Daoy (cell line): ENCODE measurements at places on chromosomes 12 and 14. TPM values are rescaled to one million over a fixed set of nuclear protein-coding genes. Genes with fewer than 3 reads are reported as not detected.

The LGR5 gene
- not detected in 2 replicates for total RNA-seq

The A2M gene
- total RNA-seq = 0.95 TPM in 1 of 2 replicates, not detected in the other

The SELPLG gene
- total RNA-seq = 0.21 and 0.23 TPM in 2 replicates

The NGB gene
- not detected in 2 replicates for total RNA-seq

The OR8S1 gene
- total RNA-seq = not detected in 2 replicates

The CACNB3 gene
- total RNA-seq = 9.1 and 11.5 TPM in 2 replicates

The PKP2 gene
- total RNA-seq = 3.6 and 4.2 TPM in 2 replicates

The ISM2 gene
- total RNA-seq = 1.3 TPM in 1 of 2 replicates, not detected in the other

The SPX gene
- total RNA-seq = 1.1 and 1.4 TPM in 2 replicates

The RNASE7 gene
- total RNA-seq = not detected in 2 replicates

The KRT85 gene
- 0.80 TPM in 1 of 2 replicates, not detected in the other for total RNA-seq

The ASPG gene
- total RNA-seq = not detected in 2 replicates

The TMEM132C gene
- total RNA-seq = 0.42 TPM in 1 of 2 replicates, not detected in the other

The RGS6 gene
- not detected in 2 replicates for total RNA-seq

DNA sequence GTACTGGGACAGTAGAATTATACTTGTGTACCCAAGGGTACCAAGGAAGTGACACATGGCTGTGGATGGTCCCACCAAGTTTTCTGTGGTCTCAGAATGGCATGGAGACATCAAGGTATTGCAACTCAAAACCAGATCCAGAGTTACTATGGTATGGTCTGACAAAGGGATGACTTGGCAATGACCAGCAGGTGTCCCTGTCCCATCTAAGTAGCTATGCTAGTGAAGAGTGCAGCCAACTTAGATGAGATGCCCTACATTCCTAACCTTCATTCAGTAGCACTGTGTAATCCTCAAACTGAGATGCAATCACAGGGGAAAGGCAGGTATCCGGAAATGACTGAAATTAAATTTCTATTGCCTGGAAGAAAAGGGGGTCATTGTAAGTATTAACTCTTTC lies 188.7 kb upstream of the TMEM260 start:
- DNase-seq = no peak

- DNase-seq = no peak
Measured at GRCh38 chr12:52331039-52331438, 9.8 kb upstream of the KRT83 start.

DNA sequence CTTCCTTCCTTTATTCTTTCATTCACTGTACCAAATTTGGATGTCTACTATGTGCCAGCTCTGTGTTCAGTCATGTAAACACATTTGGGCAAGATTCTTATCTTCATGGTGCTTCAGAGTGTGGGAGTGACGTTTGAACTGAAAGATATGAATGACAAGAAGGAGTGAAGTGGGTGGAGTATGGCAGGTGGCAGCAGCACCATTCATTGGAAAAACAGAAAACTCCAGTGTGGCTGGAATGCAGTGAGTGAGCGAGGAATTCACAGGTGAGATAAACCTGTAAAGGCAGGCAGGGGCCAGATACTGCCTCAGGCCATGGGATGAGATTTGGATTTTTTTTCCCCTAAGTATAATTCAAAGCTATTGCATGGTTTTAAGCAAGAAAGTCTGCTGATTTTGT lies 140.7 kb upstream of the CCDC198 start:
- no peak for DNase-seq

GRCh38 chr12:64160021-64160710 lies 61.9 kb downstream of the KICS2 start:
- DNase-seq = no peak

- peak; percentile 86 for DNase-seq
Measured at GRCh38 chr14:76918256-76918781, 92.1 kb downstream of the LRRC74A start.

- no peak for DNase-seq
Measured at GRCh38 chr14:83863042-83863774, 1666.7 kb upstream of the FLRT2 start.

GRCh38 chr14:53528185-53528671 lies 375.1 kb upstream of the DDHD1 start:
- DNase-seq = no peak

GRCh38 chr12:42119085-42119633 lies 25.5 kb downstream of the GXYLT1 start:
- DNase-seq = peak; percentile 44

DNA sequence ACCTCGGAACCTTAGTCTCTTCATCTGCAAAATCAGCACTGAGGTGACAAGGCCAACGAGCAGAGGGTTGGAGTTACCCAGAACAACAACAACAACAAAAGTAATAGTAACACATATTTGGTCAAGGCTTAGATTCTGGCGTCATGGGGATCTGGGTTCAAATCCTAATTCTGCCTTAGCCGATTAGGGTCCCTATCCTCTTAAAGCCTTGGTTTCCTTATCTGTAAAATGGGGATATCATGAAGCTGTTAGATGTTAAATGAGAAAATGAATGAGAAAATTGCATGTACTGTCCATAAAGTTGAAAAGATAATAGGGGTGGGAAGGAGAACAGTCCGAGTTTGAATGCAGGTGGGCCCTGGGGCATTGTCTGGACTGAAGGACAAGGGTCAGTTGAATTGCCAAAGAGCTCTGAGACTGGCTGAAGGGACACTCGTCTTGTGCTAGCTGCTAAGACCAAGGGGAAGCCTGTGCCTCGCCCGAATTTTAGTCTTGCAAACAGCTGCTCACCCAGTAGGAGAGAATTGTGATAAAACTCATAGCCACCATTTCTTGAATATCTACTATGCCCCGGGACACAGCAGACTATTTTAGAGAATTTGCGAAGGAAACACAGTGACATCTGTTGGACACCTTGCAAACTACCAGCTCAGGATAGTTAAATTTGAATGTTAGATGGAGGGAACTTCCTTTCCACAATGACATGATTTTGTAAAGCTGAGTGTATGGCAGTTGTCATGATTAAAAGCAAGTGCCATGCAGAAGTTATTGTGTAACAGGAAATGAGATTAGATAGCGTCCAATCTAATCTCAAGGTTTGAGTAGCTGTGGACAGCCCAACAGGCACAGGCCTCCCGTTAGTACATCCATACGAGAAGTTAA lies 6.8 kb upstream of the HNF1A start:
- peak; percentile 55 for DNase-seq

GRCh38 chr14:96246539-96246847 lies 9.5 kb upstream of the BDKRB1 start:
- peak; percentile 93 for DNase-seq

DNA sequence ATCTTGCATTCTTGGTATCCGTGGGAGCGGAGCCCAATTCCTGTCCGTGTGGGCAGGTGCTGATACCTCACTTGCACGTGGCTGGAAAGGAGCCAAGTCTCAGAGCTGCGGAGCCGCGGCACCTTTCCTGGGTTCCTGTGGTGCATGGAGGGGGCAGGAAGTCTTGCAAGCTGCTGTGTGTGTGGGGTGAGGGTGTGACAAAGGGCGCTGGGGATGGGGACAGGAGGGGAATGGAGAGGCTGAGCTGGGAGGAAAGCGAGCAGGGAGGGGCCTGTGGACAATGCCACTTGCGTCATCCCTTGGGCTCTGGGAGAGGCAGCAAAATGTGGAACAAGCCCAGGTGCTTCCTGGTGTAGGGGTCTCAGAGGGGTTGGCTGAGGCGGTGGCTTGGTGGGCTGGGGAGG lies 86.7 kb downstream of the CALM1 start:
- DNase-seq = no peak

- peak; percentile 11 for DNase-seq
Measured at GRCh38 chr12:10182354-10183049, 3.7 kb downstream of the TMEM52B start.

DNA sequence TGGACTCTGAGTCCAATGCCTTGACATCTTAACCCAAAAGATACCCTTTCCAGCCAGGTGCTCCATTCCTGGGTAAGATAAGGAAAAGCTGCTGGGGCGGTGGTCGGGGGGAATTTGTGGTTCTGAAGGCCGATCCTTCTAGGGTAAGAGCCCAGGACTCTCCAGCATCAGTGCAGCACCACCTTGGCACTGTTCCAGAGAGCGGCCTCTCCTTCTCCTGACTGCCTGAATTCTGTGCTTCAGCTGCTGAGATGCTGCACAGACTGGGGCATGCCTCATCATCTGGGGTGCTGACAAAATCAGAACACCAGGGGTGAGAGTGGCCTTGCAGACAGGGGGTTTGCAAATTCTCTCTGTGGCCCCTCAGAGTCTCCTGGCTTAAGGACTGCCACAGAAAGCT lies 87.5 kb downstream of the SPTB start:
- no peak for DNase-seq

DNA sequence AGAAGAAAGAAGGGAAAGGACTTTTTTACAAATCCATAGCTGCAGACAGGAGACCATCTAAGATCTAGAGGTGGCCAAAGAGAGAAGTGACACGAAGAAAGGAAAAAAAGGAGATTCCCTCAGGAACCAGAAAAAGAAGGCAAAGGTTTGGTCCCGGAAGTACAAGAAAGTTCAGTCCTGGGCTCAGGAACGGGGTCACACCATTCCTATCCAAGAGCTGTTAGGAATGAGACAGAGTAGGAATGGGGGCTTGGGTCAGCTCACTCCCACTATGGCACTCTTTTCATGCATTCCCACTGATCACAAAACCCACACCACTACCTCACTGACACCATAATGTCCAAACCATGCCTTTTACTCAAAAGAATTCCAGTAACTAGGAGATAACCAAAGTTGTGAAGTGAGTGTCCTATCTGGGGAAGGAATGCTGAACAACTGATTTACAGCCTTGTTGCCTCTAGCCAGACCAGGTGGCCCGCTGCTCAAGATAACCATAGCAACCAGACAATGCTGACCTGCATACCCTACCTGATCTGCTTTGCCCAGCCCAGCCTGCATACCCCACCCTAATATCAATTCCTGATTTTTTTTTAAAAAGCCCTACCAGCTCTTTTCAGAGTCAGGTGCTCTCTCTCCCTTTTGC lies 8.4 kb downstream of the PPP2R3C start:
- no peak for DNase-seq

DNA sequence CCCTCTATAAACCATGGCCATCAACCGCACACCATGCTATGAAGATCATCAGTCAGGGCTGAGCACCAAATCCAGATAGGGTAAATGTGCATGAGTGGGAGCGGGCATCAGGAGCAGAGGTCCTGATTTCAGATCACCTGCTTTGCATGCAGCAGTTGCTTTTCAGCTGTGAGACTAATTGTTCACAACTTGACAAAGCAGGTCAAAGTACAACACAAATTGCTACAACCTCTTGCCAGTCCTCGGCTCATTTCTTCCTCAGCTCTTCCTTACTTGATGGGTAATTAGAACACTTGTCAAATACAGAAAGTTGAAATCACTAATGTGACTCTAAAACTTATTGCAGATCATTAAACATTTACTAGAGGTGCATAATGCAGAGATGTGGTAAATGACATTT lies 171.6 kb downstream of the PPM1H start:
- no peak for DNase-seq

- peak; percentile 51 for DNase-seq
Measured at GRCh38 chr14:62209287-62209899, 447.2 kb downstream of the SNAPC1 start.

GRCh38 chr12:114628199-114628598 lies 55.8 kb downstream of the TBX3 start:
- DNase-seq = peak; percentile 33
